ENCODE measurements at places on chromosomes 2 and 18. TPM values are rescaled to one million over a fixed set of nuclear protein-coding genes. Genes with fewer than 3 reads are reported as not detected.

GRCh38 chr2:106358081-106358480 is 110.1 kb downstream of the RGPD3 start:
- no peak for DNase-seq

Gene TCF23
- total RNA-seq = 6.7 TPM

GRCh38 chr2:216415541-216415940 is 3.3 kb downstream of the SMARCAL1 start:
- no peak for DNase-seq

DNA sequence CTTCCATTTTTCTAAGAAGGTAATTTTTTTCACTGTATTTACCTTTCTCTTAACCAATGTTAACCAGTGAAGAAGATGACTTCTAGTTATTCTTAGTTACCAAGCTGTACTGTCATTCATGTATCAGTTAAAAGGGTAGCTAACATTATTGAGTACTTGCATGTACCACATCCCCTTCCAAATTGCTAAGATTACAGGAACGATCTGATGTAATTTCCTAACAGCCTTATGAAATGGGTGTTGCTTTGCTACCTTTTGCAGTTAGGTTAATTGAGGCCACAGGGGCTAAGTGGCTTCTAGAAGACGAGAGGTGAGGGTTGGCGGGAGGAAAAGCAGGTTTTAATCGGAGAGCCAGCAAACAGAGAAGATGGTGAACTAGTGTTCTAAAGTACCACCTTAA is 1.8 kb upstream of the SULT6B1 start:
- DNase-seq = no peak

DNA sequence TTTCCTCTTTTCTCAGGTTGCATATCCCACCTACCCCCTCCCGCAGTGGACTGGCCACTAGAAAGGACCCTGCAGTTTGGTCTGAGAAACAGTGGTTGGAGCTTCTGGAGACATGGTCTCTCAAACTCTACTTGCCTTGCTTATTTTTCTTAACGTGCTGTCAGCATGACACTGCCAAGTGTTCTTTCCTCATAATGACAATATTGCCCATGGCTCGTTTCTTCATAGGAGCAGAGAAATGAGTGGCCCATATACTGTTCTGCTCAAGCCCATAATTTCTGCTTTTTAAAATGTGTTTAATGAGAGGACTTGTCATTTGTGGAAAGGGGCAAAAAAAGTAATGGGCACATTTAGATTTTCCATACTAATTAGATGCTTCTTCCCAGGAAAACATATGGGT is 828.7 kb downstream of the BCL11A start:
- DNase-seq = no peak

GRCh38 chr2:21727101-21727500 is 603.3 kb downstream of the TDRD15 start:
- DNase-seq = no peak

DNA sequence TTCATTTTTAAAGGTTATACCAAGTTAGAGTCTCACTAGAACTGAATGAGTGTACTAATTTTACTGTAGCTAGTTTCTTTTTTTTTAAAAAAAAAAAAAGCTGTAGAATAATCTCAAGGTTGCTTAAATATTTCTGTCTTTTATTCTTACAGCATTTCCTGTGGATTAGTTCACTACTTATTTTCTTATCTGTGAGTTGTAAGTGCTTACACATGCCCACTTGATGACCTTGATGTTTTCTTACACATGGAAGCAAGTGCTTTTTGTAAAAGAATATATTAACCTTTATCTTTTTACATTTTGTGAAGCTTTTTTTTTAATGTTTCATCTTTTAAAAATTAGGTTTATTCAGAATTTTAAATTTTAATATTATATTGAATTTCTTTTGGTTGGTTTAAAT is 57.8 kb downstream of the MSH2 start:
- DNase-seq = no peak

DNA sequence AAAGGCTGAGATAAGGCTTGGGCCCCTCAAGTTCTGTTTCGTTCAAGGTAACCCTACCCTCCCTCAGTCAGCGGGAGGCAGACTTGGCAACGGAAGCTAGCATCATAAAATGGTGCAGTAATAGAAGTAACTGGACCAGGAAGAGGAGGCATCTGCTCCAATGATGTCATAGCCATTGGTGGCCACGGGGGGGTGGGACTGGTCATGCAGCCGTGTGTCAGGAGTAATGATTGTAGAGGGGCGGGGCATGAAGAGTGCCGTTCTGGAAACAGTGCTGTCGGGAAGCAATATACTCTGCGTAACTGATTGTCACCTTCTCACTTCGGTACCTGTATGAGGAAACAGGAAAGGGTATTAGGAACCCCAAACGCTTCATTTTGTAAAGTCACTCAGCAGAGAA is 6.9 kb upstream of the POLR2D start:
- DNase-seq = no peak

GRCh38 chr18:45322343-45322742 is 292.9 kb upstream of the SLC14A2 start:
- no peak for DNase-seq

All from testis (tissue), 5 donors.